ENCODE measurements at places on chromosomes 3 and 15. TPM values are rescaled to one million over a fixed set of nuclear protein-coding genes. Genes with fewer than 3 reads are reported as not detected.

The SLC12A1 gene
- total RNA-seq: not detected

The DNASE1L3 gene
- 5.4 TPM for total RNA-seq

The PP2D1 gene
- total RNA-seq: not detected

The GP5 gene
- not detected for total RNA-seq

The PCOLCE2 gene
- 110 TPM for total RNA-seq

The CFAP161 gene
- 1.3 TPM for total RNA-seq

The ELL3 gene
- 1.9 TPM for total RNA-seq

The TTLL3 gene
- total RNA-seq: 27.3 TPM

The ATP2B2 gene
- total RNA-seq: 0.20 TPM

The ARGFX gene
- not detected for total RNA-seq

The TTC21A gene
- total RNA-seq: 3.4 TPM

The CD86 gene
- 4.7 TPM for total RNA-seq

The NR2E3 gene
- total RNA-seq: not detected

The C3orf49 gene
- total RNA-seq: not detected

The DUOX1 gene
- total RNA-seq: 3.3 TPM

The PEX5L gene
- total RNA-seq: 0.68 TPM

The PARP9 gene
- 12.6 TPM for total RNA-seq

The GLDN gene
- total RNA-seq: 6.6 TPM

The RTP1 gene
- total RNA-seq: not detected

The GP9 gene
- total RNA-seq: not detected

The RAD18 gene
- total RNA-seq: 9.3 TPM

The GMNC gene
- total RNA-seq: 0.17 TPM

The NR1I2 gene
- total RNA-seq: not detected

The INSYN1 gene
- total RNA-seq: 109 TPM

The MKRN3 gene
- total RNA-seq: 1.5 TPM

The RBPMS2 gene
- total RNA-seq: 380 TPM

The AADAC gene
- 0.42 TPM for total RNA-seq

The RARRES1 gene
- 62.9 TPM for total RNA-seq

The RPL4 gene
- total RNA-seq: 1,551 TPM

The ARIH1 gene
- 159 TPM for total RNA-seq

The PTX3 gene
- total RNA-seq: 0.20 TPM

The SERPINI2 gene
- 1.5 TPM for total RNA-seq

The ATP10A gene
- total RNA-seq: 1.5 TPM

The CLDN18 gene
- 0.26 TPM for total RNA-seq

The APOD gene
- 40.5 TPM for total RNA-seq

The CCDC54 gene
- not detected for total RNA-seq

The ACAN gene
- total RNA-seq: 0.18 TPM

The HCLS1 gene
- 23.8 TPM for total RNA-seq

The CNTN3 gene
- 8.1 TPM for total RNA-seq

The PROS1 gene
- 76.4 TPM for total RNA-seq

The GOLGA8R gene
- total RNA-seq: 6.0 TPM

The CRYBG3 gene
- total RNA-seq: 23.4 TPM

The ITIH4 gene
- total RNA-seq: 5.7 TPM

The CRYGS gene
- total RNA-seq: 1.6 TPM

The PPP1R14D gene
- total RNA-seq: not detected

The NPAP1 gene
- total RNA-seq: 0.03 TPM

The MNS1 gene
- total RNA-seq: 2.0 TPM

The SCN11A gene
- total RNA-seq: 0.06 TPM

The PLA2G4D gene
- not detected for total RNA-seq

The SAMD7 gene
- total RNA-seq: not detected

The SEMA7A gene
- 2.0 TPM for total RNA-seq

The DUOXA2 gene
- not detected for total RNA-seq

Measured in right cardiac atrium (tissue), 5 donors.